Chondrocyte (in vitro differentiated cells): ENCODE measurements at places on chromosomes 4 and X. TPM values are rescaled to one million over a fixed set of nuclear protein-coding genes. Genes with fewer than 3 reads are reported as not detected.

The TMEM192 gene
- 13.0 to 14.0 TPM (median 13.6 TPM) in 3 replicates for total RNA-seq

The CT45A2 gene
- total RNA-seq = not detected in 3 replicates

The TKTL2 gene
- total RNA-seq = not detected in 3 replicates

The CLNK gene
- total RNA-seq = not detected in 3 replicates

The ALAS2 gene
- not detected in 3 replicates for total RNA-seq

The ZNF732 gene
- 0.37 to 1.1 TPM (median 0.46 TPM) in 3 replicates for total RNA-seq

The ADH6 gene
- 0.19 TPM in 1 of 3 replicates, not detected in the others for total RNA-seq

The USP27X gene
- 2.8 to 3.4 TPM (median 3.2 TPM) in 3 replicates for total RNA-seq

The POLA1 gene
- 10.8 to 24.0 TPM (median 12.4 TPM) in 3 replicates for total RNA-seq

The LRCH2 gene
- 10.5 to 11.6 TPM (median 11.1 TPM) in 3 replicates for total RNA-seq
